ENCODE measurements at places on chromosomes 5 and 9.
A peak's percentile ranks its signal among the peaks of the same experiment; 100 is the strongest.

DNA sequence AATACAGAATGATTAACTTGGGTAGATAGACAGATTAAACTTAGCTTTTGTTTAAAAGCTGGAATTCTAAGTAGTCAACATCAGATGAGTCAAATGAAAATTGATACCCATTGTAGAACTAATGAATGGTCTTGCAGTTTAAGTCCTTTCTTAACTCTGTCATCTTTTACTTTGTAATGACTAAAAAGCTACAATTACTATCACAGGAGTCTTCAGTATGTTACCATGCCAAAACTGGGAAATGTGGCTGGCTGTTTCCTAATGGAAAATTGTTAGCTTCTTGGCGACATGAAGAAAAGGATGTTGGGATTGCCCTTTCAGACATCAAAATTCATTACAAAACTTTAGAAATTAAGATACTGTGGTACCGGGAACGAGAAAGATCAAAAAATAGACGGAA, 20.2 kb upstream of the ANXA1 start:
- no peak for DNase-seq

DNA sequence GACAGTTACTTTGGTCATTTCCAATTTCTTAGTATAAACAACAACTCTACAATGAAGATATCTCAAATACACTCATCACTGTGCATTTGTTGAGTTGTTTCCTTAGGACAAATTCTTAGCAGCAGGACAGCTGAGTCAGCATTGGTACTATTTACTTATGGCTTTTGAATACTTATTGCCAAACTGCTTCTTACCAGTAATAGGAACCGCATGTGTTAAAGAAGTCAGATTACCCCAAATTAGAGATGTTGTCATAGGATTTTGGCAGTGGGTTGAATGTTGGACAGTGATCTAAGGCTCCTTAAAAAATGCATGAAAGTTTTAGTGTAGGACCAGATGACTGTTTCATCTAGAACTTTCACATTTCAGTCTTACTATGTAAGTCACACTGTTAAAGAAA, 280.1 kb upstream of the DMRT1 start:
- no peak for DNase-seq

DNA sequence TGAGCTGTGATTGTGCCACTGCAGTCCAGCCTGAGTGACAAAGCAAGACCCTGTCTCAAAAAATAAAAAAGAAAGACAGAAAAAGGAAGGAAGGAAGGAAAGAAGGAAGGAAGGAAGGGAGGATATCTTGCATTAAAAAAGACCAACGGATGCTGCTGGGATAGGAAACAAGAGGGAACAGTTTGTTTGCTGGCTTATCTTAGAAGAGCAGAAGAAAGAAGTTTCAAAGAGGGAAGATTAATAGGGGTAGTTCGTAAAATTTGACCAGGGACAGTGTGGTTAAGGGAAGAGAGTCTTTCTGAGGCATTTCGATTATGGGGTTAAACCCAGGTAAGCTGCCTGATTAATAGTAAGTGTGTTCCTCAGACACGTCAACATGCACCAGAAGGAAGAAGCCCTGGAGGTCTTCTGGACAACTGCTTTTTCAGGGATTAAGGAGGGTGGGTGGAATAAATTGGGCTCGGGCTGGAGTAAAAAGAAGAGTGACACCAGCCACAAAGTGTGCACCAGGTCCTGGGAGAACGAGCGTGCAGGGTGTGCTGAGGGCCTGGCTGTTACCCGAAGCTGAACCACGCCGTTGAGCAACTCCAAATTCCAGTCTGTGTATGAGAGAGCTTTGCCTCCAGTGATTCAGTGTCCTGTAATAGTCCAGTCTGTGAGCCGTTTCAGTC, 24.8 kb downstream of the FYB1 start:
- DNase-seq: peak; percentile 96

DNA sequence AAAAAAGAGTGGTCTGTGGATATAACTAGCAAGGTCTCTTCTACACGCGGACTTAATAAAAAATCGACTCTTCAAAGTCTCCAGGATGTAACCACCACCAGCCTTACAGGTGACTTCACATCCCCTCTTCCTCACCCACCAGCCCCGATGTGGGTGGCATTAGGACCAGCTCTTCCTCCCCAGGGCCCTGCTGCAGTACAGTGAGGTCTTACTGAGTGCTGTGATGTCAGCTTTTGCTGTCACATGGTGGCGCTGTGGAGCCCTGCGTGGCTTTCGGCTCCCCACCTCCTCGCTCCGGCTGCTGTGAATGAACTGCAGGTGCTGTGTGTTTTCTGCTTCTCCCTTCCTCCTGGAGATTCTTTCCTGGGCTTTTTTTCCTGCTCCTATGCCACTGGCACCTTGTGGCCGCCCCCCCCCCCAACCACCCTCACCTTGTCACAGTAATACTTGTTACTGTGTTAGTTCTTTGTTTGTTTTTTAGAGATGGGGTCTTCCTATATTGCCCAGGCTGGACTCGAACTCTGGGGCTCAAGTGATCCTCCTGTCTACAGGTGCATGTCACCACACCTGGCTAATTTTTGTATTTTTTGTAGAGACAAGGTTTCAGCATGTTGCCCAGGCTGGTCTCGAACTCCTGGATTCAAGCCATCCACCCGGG, 15.8 kb upstream of the RAPGEF1 start:
- no peak for DNase-seq

GRCh38 chr5:84816746-84817547, 432.3 kb upstream of the EDIL3 start:
- no peak for DNase-seq

DNA sequence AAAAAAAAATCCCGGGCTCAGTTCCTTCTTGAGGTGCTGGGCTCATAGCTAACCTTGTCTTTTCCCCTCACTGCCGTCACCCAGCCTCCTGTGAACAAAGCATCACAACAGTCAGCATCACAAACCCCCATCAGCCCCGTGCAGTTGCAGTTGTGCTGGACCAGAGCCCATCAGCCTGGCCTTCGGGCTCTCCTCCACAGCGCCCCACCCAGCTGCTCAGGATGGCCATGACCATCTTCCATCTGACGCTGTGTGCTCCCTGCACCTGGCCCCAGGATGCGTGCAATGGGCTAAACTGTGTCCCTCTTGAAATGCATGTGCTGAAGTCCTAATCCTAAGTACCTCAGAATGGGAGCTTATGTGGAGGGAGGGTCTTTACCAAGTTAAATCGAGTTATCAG, 48.1 kb downstream of the NSUN2 start:
- no peak for DNase-seq

GRCh38 chr9:21764846-21765245, 37.6 kb upstream of the MTAP start:
- no peak for DNase-seq

DNA sequence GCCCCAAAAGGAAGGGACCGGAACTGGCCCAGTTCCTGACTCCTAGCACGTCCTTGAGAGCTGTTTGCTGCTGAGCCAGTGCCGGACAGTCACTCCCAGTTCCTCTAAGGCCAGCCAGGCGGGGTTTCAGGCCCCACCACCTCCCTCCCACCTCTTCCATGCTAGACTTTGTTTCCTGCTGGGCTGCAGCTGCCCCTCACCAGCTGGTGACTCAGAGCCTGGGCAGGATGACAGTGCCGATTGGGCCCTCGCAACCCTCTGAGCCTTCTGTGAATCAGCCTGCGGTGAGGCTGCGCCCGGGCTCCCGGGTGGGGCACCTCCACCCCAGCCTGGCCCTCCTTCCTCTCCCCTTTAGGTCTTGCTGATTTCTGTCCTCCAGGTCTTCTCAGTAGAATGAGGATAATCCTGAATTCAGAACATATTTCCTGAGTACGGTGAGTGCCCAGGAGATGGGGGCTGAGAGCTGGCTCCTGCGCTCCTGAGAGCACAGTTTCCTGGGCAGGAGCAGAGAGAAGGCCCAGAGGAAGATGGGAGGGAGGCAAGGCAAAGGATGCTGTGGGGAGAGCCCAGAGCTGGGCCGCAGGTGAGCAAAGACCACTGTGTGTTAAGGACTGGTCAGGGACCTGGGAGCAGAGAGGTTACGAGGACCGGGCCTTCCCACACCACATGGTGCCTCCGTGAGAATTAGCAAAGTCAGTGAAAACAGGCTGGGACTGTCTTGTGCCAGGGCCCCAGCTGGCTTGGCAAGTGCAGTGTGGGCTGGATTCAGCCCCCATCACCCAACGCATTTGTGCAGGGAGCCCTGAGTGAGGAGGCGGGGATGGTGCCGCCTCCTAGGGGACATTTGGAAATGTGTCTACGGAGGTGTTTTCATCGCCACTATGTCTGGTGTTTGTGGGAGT, 32.9 kb upstream of the STXBP1 start:
- peak; percentile 83 for DNase-seq

GRCh38 chr5:337563-338130, 16.1 kb downstream of the AHRR start:
- DNase-seq: no peak

Measured in epithelial cell of prostate (primary cell).